ENCODE measurements at places on chromosomes 7 and 10. TPM values are rescaled to one million over a fixed set of nuclear protein-coding genes. Genes with fewer than 3 reads are reported as not detected.

GRCh38 chr10:78375854-78376785, 342.5 kb downstream of the RPS24 start:
- no peak overlapping the region for H3K27ac ChIP-seq
- DNase-seq: no peak
- H3K36me3 ChIP-seq: no peaks in the 10 kb centered on the region
- no peaks in the 10 kb centered on the region for H3K4me1 ChIP-seq
- H3K27me3 ChIP-seq: no peaks in the 10 kb centered on the region
- no peak overlapping the region for H3K4me3 ChIP-seq

- H3K36me3 ChIP-seq: no peaks in the 10 kb centered on the region
- no peak overlapping the region for H3K27ac ChIP-seq
- peaks cover 12% of the 10 kb centered on the region for H3K27me3 ChIP-seq
Measured at GRCh38 chr10:12332572-12333379, 16.6 kb upstream of the CAMK1D start.

GRCh38 chr10:105855791-105856190, 1214.7 kb downstream of the SORCS3 start:
- H3K27me3 ChIP-seq: no peaks in the 10 kb centered on the region
- no peak overlapping the region for H3K4me3 ChIP-seq
- no peaks in the 10 kb centered on the region for H3K36me3 ChIP-seq
- no peak for DNase-seq
- H3K4me1 ChIP-seq: peaks cover 7% of the 10 kb centered on the region
- no peak overlapping the region for H3K27ac ChIP-seq

ANKRD22 gene
- total RNA-seq: not detected

GRCh38 chr7:66682350-66683093, 53.8 kb downstream of the KCTD7 start:
- peaks cover 15% of the 10 kb centered on the region for H3K4me1 ChIP-seq
- H3K27me3 ChIP-seq: no peaks in the 10 kb centered on the region
- no peak for DNase-seq

GRCh38 chr10:60434418-60435046, 44.9 kb upstream of the ANK3 start:
- H3K27me3 ChIP-seq: no peaks in the 10 kb centered on the region
- H3K4me3 ChIP-seq: no peak overlapping the region
- no peak overlapping the region for H3K27ac ChIP-seq

MYH16 gene
- total RNA-seq: not detected

GRCh38 chr7:54799792-54800191, 40.8 kb upstream of the SEC61G start:
- H3K27ac ChIP-seq: no peak overlapping the region
- DNase-seq: no peak
- H3K4me3 ChIP-seq: no peak overlapping the region
- no peaks in the 10 kb centered on the region for H3K27me3 ChIP-seq

LIPF gene
- total RNA-seq: not detected

Measured in activated T-helper 2 cell treated with anti-CD3 and anti-CD28 coated beads, Interferon-gamma antibody, Interleukin-2, Interleukin-4, amounts not matched to agents 10 μg/mL and 5 μg/mL and 100 μg/mL, durations not matched to agents 14 hours and 24 hours and 36 hours (primary cell).